ENCODE measurements at places on chromosomes 5 and 9.

DNA sequence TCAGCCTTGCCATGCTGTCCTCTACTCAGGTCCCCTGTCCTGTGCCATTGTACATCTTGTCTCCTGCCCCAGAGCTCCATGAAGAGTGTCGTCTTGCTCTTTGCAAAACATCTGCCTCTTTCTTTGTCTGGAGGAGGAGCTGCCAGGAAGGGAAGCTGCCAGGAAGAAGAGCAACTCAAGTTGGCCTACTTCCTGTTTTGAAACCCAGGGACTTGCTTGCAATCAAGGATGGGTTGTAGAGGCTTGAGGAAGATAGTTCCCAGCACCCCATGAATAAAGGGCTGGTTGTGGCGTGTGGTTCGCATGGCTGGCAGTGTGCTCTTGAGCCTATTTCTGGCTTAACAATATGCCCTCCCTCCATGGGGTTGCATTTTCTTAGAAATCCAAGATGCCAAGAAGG, 53.0 kb upstream of the CPEB4 start:
- no peak for DNase-seq

GRCh38 chr9:82891321-82891720, 171.6 kb downstream of the RASEF start:
- DNase-seq = no peak

- DNase-seq = no peak
These were observed 94.9 kb downstream of the TMEM174 start for GRCh38 chr5:73267766-73268435.

GRCh38 chr5:61071526-61071925, 90.7 kb downstream of the SMIM15 start:
- no peak for DNase-seq

GRCh38 chr9:34566972-34567371, 22.6 kb downstream of the CNTFR start:
- DNase-seq = no peak

DNA sequence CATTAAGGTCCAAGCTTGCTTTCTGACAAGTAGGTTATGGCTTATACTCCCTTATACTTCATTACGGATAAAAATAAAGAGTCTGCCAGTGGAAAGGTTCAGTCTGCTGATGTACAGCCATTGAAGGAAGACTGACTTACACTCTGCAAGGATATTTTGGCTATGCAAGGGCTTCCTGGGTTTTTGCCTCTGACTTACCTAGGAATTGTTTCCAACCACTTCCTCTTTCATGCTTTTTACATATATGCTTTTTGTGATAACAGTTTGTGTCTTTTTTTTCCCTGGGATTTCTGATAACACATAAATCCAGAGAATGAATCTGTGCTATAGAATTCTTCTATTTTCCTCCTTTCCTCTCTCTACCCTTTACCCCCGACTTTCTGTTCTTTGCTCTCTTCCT, 16.8 kb downstream of the ISOC1 start:
- no peak for DNase-seq

- DNase-seq = no peak
These were observed 114.5 kb upstream of the LPAR1 start for GRCh38 chr9:111152614-111153406.

DNA sequence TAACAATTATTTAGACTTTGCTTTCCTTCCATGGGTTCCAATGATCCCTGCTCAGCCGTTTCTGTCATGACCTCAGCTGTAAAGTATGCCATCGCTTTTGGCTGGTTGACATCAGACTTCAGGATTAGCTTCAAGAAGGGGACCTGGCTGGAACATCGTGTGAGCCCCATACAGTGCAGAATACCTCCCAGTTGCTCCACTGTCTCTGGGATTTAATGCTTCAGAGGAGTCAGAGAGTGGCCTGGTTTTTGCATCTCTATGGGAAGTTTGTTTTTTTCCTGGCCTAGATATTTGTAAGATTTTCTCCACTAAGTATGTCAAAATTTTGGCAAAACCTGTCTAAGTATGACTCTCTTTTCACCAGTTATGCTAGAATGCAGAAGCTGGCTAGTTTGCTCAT, 216.9 kb downstream of the GABBR2 start:
- DNase-seq = no peak

- DNase-seq = no peak
These were observed 12.2 kb downstream of the MYMK start for GRCh38 chr9:133512253-133513213.

DNA sequence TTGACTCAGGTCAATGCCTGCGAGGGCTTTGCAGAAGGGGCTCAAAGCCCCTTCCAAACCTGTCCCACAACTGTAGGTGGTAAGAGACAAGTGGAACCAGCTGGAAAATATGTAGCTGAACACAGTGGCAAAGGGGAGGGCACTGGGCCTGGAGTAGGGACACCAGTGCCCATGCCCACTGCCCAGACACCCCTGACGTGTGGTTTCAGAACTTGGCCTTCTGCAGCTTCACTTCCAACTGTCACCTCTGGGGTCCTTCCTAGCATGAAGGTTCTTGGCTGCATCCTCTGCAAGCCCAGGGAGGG, 233.1 kb upstream of the IRX1 start:
- DNase-seq = no peak

- no peak for DNase-seq
These were observed 211.1 kb upstream of the IRX1 start for GRCh38 chr5:3384531-3384930.

DNA sequence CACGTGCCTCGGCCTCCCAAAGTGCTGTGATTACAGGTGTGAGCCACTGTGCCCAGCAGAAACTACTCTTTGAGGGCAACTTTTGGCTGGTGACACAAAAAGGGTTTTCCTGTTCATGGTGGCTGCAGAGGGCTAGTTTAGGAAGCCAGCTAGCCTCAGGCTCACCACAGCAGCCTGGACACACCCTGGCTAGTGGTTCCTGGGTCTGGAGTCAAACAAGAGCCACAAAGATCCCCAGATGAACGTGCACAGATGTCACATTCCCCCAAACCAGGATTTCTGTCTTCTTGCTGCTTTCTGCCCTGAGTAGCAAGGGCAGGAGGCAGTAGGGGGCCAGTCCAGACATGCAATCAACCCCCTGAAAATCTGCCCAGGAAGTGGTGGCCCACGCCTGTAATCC, 6.8 kb downstream of the HBEGF start:
- no peak for DNase-seq

DNA sequence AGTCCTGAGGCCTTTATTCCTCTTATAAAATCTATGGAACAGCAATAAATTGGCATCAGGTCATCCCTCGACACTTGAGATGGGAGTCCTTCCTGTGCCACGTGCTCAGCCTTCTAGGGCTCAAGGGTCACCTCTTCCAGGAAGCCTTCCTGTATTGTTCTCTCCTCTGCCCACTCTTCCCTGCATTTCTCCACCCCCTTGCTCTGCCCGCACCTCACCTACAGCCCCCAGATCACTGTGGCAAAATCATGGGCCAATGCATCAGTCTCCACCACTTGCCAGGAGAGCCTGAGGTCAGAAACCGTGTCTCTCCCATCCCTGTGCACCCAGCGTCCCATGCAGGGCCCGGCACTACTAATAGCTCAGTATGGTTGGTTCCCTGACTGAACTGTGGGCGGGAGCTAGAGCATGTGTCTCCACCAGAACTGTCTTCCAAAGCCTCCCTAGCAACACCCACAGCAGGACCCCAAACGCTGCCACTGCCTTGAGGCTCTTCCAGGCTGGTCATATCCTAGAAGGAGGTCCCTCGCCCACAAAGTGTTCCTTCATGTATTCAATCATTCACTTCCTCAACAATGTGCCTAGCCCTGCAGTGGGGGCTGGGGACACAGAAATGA, 13.5 kb downstream of the DUSP1 start:
- no peak for DNase-seq

GRCh38 chr9:131421691-131422090, 27.8 kb downstream of the PRRC2B start:
- DNase-seq = no peak

- no peak for DNase-seq
These were observed 24.8 kb downstream of the HSPB3 start for GRCh38 chr5:54480296-54480695.

GRCh38 chr9:137165250-137165836, 4.5 kb downstream of the LRRC26 start:
- DNase-seq = no peak

GRCh38 chr5:125245216-125245615, 498.8 kb upstream of the ZNF608 start:
- no peak for DNase-seq

- no peak for DNase-seq
These were observed 132.9 kb downstream of the ROR2 start for GRCh38 chr9:91817106-91817492.

- DNase-seq = no peak
These were observed 14.3 kb downstream of the KDM3B start for GRCh38 chr5:138366632-138367382.

DNA sequence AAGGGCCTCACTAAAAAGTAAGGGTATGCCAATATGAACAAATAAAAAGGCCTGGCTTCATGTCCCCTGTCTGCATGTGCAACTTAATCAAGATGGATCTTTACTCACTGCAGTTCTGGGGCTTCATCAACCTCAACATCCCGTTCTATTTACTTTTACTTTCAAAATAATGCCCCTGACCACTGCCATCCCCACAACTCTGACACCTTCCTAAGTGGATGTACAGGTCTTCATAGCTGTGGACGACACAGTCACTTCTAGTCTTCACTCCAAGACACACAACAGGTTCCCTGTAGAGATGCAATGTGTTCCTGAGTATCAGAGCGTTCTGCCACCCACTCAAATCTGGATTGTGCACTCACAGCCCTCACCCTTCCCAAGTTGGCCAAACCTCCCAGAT, 136.1 kb downstream of the ENC1 start:
- DNase-seq = no peak

DNA sequence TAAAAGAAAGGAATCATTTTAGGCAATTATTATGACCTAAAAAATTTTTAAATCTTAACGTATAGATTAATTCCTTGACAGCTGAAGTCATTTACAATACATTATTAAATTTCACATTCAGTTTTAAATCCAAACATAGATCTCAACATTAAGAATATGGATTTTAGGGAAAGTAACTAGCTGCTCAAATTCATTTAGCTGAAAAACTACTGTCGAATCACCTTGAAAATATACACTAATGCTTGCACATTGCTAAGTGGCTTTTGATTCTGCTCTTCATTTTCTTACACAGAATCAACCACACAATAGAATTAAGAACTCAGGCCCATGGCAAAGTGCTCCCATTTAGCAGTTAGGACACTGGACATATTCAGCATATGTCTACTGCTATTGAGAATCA, 454.2 kb downstream of the RAB3C start:
- no peak for DNase-seq

DNA sequence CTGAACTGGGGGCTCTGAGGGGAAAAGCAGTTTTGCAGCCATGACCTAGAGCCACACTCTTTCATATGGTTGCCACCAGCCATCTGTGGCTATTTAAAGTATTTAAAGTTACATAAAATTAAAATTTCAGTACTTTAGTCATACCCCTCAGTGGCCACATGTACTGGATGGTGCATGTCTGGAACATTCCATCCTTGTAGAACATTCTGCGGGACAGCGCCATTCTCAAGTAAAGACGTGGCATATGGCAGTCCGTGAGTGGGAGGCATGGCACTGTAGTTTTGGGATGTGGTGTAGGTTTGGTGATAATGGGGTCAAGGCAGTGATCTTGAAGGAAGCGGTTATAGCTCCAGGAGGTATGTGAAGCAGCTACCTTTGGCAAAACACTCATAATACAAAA, 61.4 kb upstream of the NFIL3 start:
- no peak for DNase-seq

DNA sequence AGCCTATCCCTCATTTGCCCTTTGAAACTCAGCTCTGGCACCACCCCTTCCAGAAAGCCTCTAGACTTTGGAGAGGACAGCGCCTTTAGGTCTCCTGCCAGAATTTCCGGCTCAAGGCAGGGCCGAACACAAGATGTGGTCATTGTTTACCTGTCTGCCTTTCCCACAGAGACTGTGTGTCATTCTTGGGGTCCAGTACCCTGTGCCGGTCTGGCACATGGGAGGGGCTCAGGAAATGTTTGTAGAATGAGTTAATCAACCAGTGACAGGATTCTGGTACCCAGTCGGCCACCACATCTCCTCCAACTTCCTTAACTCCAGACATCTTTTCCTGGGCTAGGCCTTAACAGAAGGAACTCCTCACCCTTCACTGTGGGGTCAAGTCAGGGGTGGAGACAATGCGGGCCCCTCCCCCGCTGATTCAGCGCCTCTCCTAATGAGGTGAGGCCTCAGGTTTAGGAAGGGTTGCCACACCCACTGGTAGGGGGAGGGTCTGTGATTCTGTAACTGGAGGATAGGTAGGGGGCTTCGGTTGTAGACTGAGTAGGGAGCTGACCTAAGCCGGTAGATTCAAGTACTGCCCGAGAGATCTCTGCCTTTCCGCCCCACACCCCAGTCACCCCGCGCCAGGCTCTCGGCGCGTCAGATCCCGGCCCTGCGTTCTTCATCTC, 29.3 kb downstream of the PCDH1 start:
- no peak for DNase-seq

DNA sequence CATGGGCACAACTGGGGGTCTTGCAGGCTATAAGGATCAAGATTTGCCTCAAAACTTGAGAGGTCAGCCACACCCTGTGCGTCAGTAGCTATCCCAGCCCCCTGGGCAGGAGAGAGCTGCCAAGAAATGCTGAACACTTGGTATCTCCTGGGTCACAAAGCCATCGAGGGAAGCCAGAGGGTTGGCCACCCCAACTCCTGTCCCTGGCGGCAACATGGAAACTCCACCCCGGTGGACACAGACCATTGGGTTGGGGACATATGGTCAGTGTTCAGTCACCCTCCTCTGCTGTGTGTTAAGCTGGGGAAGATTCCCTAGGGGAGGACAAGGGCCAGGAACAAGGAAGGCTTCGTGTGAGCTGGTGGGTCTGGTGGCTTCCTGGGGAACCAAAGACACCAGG, 140.6 kb downstream of the C5orf15 start:
- DNase-seq = no peak

GRCh38 chr5:19920761-19921160, 67.2 kb downstream of the CDH18 start:
- DNase-seq = no peak

GRCh38 chr5:1028481-1029281, 20.1 kb downstream of the NKD2 start:
- DNase-seq = no peak

DNA sequence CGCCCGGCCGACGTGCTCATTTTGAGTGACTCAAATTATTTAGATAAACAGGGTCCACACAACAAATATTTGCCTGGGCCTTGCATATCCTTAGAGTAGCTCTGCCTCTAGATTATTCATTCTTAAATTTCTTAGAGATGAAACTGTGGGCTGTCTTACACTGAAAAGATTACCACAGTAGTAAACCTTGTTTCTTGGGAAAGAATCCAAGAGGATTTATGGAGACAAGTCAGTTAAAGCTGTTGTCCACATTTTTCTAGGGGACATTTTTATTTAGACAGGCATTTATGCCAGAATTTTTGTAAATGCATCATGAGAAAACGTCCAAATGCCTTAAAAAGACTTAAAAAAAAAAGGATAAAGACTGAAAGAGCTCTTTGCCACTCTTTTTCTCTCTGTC, 32.6 kb upstream of the RANBP3L start:
- DNase-seq = no peak

GRCh38 chr5:168962306-168962705, 338.6 kb downstream of the SLIT3 start:
- no peak for DNase-seq

DNA sequence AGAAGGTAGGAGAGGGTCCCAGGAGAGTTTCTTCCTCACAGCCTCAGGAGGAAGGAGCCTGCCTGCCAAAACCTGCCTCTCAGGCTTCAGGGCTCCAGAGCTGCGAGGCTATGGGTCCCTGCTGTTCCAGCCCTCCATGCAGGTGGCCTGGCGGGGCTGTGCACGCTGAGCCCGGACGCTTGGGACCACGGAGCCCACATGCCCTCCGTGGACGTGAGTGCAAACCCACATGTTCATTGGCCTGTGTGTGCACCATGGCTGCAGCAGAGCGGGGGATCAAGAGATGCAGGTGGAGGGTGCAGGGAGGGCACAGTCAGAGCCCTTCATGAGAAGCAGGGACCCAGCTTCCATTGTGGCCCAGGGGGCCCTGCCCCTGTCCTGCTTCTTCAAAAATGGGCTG, 287.3 kb downstream of the IRX2 start:
- no peak for DNase-seq

Measured in B cell (primary cell).